ENCODE measurements at places on chromosomes 1 and 21.
A peak's percentile ranks its signal among the peaks of the same experiment; 100 is the strongest.

GRCh38 chr1:215672482-215672881 lies 105.4 kb downstream of the KCTD3 start:
- no peak for DNase-seq

DNA sequence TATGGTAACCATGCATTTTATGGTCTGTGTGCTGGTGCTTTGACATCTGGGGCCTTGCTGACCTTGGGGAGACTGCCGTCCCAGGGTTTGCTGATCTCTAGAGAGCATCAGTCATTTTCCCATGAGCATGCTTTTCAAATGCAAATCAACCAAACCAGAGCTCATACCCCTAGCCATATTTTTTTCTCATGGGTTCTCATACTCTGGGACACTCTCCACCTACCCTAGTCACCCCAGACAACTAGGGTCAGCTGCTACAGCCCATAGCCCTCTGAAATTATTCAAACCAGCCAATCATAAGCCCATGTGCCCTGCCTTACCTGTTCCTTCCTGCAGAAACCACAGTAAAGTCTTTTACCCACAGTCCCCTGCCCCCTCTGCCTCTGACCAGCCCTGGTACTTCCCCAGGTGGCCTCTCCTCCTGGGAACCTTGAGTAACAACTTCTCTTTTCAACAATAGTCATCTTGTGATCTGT lies 132.0 kb downstream of the MAP3K21 start:
- no peak for DNase-seq

- DNase-seq = no peak
Observed at GRCh38 chr1:192161976-192162375, 3.7 kb downstream of the RGS18 start.

DNA sequence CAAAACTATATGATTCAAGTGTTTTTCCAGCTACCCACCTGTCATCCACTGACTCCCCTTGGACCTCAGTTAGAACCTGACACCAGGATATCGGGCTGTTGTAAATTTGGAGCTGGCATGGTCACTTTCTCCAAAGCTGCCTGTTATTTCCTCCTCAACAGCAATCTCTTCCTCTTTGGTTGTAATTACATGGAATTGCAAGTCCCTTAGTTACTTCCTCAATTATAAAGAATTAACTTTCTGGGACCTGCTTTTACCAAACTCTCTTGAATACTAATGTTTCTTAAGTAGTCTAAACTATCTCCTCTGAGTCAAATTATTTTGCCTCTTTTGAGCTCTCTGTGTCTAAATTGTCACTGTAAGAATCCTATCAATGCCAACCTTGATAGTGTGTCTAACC lies 150.3 kb upstream of the SGIP1 start:
- no peak for DNase-seq

- no peak for DNase-seq
Observed at GRCh38 chr1:97674517-97674916, 246.3 kb downstream of the DPYD start.

- no peak for DNase-seq
Observed at GRCh38 chr1:211511947-211512346, 20.0 kb upstream of the RD3 start.

- DNase-seq = no peak
Observed at GRCh38 chr1:114341856-114342255, 169.1 kb downstream of the TRIM33 start.

DNA sequence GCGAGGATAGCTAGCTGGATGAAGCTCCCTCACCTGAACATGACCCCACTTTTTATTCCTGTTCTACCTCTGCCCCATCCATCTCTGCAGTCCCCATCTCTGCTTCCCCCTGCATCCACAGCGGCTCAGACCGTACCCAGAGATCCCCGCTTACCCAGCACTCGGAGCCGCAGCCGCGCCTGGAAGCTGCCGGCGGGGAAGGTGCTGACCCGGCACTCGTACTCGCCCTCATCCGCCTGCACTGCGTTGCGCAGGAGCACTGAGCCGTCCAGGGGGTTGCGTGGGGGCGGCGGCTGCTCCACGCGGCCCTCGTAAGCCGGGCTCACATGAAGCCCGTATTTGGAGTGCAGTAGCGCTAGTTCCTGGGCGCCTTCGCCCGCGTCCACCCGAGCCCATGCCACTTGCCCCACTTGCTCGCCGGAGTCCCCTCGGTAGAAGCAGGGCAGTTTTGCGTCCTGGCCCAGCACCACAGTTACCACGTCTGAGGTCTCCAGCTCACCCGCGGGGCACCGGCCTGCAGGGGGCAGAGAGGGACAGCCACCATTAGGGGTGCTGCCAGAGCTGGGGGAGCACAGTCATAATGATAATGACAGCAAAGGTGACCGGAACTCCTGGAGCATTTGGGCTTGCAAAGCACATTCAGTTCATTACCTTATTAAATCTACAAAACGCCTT lies 9.8 kb downstream of the NECTIN4 start:
- DNase-seq = no peak

DNA sequence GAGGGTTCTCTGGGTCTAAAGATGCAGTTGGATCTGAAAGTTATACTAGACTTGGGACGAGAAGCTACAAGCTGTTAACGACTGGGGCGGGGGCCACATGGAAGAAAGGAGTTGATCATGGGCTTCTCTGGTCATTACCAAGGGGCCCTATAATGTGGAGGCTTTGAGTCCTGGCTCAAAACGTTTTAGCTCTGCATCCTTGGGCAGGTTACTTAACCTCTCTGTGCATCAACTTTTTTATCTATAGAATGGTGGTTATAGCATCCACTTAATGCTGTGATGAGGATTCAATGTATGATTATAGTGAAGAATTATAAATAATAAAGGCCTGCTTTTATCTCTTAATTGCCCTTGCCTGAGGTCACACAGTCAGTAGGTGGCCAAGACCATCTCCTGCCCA lies 53.1 kb downstream of the UBIAD1 start:
- DNase-seq = no peak

DNA sequence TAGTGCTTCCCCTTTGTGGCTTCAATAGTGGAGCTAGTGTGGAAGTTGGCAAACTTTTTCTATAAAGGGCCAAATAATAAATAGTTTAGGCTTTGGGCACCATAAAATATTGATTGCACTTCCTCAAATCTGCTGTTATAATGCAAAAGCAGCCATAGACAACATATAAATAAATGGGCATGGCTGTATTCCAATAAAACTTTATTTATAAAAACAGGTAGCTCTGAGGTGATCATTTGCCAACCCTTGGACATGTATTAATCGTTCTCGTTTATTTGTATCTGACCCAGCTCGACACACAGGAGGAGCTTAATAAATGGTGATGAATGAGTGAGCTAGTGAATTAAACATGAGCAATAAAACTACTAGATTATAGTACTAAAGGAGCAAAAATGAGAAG lies 13.3 kb downstream of the KAZN start:
- DNase-seq = no peak

DNA sequence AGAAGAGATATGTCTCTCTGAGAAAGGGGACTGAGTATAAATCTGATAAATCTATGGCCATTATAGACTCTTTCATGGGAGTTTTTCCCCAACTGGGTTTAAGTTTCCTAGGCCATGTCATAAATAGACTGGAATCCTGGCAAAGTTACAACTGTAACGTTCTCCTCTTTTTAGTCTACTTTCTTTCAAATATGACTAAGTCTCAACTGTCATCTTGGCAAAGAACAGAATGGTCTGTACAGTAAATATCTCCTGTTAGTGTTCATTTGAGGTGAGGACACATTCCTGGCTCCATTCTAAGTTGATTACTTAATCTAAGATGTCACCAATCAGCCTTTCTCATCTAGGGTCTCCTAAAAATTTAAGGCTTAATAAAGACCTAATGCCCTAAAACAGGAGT lies 300.5 kb downstream of the BRINP2 start:
- no peak for DNase-seq

DNA sequence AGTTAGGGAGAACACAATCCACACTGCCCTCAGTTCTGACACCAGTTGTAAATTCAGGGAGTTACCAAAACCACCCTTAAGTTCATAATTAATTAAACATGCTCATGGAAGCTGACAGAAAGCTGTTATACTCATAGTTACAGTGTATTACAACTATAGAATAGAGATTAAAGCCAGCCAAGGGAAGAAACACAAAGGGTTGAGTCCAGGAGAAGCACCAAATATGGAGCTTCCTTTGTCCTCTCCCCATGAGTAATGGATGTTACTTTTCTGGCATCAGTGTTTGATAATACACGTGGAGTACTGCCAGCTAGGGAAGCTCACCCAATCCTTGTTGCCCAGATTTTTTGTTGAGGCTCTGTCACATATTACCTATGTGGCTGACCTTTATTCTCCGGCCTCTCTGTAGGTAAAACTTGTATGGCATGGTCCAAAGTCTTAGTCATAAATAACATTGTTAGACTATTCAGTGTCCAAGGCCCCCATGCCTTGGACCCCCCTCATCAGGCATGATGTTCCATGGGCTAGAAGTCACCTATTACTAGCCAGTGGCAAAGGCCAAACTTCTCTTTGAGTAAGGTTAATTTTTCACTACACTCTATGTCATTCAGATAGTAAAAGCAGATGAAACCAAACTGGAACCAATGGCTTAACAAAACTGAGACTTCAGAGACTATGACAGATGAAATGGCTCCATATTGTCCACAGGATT lies 175.7 kb downstream of the GPR52 start:
- DNase-seq = no peak

DNA sequence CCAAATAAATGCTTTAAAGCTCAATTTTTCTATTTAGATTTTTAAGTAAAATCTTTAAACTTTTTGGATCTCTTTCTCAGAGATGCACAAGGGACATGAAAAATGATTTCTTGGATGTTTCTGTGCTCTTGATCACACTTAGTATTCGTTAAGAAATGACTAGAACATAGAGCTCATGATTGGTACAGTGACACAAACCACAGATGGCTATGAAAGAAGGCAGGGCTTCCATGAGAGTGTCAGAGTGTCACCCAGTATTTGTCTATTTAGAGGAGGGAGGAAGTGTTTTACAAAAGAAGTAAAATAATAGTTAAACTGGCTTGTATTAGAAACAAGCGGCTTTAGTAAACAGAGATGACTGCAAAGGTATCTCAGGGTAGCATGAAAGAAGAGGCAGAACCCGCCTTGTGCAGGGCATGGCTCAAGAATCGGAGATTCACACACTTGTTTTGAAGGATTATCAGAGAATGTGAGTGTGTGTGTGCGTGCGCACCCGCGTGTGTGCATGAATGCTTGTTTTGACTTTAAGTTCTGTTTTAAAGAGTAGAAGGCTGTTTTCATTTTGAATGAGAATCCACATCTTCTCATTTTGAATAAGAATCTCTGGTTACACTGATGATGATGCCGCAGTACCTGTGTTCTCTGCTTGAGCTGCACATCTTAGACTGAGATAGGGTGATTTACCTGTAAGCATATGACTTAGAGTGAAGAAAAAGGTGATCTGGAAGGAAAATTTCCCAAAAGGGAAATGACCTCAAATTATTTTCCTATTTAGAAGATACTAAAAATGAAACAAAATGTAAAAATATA lies 82.1 kb downstream of the VPS26C start:
- no peak for DNase-seq

DNA sequence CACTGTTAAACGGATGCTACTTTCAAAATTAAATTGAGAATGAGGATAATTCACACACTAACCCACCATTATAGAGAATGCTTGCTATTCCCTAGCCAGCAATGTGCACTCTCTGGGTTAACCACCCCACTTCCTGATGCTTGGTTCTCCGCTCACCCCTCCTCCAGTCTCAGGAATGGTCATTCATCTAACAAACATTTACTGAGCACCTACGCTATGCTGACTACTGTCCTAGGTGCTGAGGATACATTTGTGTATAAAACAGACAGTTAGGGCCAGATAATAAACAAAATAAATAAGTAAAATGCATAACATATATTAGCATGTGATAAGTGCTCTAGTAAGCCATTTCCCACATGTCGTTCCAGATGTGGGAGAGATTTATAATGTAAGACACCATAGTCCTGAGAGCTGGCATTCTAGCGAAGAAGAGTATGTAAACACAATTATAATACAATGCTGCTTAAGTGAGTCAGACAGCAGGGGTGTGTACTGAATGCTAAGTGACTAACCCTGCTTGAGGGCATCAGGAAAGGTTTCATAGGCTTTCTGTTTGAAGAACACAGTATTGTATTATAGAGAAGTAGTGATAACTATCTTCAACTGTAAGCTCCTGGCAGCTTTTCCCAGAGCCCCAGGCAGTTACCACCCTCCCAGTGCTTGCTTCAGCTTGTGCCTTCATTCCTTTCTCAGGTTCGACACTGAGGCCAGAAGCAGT lies 126.7 kb upstream of the CACHD1 start:
- DNase-seq = peak; percentile 44

DNA sequence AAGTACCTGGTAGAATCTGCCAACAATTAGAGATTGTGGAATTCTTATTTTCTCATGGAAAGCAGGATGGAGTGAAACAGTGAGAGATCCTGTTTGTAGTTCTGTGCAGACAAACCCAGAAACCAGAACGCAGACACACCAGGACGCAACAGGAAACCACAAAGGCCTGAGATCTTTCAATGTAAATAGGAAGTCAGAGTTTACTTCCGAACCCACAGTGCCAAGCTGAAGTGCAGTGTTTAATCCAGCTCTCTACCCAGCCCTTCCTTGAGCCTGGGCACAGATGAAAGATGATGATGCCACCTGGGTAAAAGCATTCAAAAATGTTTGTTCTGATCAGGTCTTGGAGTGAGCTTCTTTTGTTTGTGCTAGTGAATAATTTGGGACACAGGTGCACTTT lies 244.2 kb upstream of the HOOK1 start:
- no peak for DNase-seq

- peak; percentile 88 for DNase-seq
Observed at GRCh38 chr21:45140346-45140940, 66.1 kb downstream of the ADARB1 start.

DNA sequence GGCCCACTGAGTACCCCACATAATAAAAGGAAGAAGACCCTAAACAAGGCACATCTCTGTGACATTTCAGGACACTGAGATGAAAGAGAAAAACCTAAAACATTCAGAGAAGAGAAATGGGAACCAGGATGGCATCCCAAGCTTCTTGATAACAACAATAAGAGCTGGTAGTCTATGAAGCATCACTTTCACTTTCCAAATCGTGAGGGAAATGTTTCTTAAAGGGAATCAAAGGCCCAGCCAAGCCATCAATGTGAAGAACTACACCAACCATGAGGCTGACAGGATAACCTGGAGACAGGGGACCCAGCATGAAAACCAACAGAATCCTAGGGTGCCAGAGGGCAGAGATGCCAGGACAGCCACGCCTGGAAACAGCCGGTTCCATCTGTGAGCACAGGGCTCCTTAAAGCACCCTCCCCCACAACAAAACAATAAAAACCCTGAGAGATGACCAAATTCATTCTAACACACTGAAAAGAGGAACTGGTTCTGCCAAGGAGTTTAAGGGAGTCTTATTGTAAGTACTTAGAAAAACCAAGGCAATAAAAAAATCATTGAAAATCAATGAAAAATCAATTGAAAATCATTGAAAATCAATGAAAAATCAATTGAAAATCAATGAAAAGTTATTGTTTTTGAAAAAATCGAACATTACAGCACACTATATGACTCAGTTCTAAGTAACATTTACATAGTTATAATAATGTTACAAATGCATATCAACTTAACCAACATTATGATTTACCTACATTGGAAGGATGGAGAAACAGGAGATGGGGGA lies 141.5 kb upstream of the ERG start:
- DNase-seq = no peak

GRCh38 chr1:90387805-90388204 lies 329.3 kb downstream of the BARHL2 start:
- DNase-seq = no peak

- DNase-seq = no peak
Observed at GRCh38 chr1:24694380-24694843, 50.8 kb upstream of the CLIC4 start.

GRCh38 chr1:233240371-233240770 lies 55.2 kb downstream of the PCNX2 start:
- no peak for DNase-seq
